Stimulated activated CD4-positive, alpha-beta T cell treated with anti-CD3 and anti-CD28 coated beads, TNF-alpha, amount 100 ng/mL, for 24 hours (primary cell): ENCODE measurements at places on chromosomes 3 and 15.

GRCh38 chr3:180278583-180279188 lies 241.9 kb upstream of the PEX5L start:
- DNase-seq: no peak

GRCh38 chr15:96381463-96381862 lies 51.0 kb downstream of the NR2F2 start:
- no peak for DNase-seq

- DNase-seq: no peak
Observed at GRCh38 chr15:62453375-62453774, 288.3 kb upstream of the C2CD4B start.

DNA sequence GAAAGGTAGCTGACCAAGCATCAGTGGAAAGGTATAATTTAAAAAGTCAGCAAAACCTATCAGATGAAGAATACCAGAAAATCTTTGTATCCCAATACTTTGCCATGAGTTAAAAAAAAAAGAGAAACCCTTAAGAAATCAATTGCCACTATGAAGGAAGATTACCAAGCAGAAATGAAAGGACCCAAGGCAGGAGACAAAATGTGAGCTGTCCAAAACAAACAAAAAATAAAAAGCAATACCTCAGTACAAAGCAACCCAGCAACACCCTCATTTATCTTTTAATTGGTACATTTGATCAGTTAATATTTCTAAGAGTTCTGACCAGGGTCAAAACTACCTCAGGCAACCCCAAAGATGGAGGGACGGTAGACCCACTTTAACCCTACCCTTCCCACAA lies 65.3 kb downstream of the MOBP start:
- DNase-seq: no peak

DNA sequence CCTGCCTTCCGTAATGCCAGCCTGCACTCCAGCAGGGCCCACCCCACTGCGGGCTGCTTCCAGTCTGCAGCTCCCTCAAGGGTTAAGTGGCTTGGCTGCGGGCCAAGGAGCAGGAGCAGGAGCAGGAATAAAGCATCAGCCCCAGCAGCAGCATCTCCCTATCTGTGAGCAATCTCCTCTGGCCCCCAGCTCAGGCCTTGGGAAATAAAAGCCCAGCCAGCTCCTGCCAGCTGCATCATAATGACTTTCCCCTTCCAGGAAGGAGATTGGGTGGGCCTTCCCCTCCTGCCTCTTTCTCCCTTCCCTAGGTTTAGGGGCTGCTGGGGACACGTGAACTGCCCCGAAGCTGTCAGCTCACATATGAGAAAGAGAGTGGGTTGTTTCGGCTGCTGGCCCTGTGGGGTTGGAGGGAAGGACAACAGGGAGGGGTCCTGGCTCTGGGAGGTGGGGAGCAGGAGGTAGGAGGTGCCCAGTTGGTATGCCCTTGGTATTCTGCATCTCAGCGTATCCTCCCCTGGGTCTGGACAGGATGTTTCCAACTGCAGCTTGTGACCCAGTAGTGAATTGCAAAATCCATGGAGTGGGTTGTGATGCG lies 34.6 kb upstream of the FGD5 start:
- no peak for DNase-seq

GRCh38 chr15:31488437-31489204 lies 162.0 kb downstream of the KLF13 start:
- no peak for DNase-seq

- no peak for DNase-seq
Observed at GRCh38 chr3:127888564-127889107, 26.4 kb upstream of the KBTBD12 start.

DNA sequence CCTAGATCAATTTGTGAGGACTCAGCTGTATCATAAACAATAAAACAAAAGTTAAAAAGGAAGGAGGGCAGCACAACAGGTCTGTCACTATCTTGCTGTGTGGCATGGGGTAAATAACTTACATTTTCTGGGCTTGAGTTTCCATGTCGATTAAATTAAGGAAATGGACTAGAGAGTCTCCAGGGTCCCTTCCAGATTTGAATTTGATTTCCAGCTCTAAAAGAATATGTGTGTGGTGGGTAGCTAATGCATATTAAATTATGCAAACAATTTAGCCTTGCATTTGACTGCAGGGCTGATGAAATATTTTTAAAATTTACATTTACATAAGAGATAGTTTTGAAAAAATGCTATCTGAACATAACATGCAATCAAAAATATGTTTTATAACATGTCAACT lies 447.7 kb downstream of the FGF12 start:
- DNase-seq: no peak
